ENCODE measurements at places on chromosomes 7 and 10.

DNA sequence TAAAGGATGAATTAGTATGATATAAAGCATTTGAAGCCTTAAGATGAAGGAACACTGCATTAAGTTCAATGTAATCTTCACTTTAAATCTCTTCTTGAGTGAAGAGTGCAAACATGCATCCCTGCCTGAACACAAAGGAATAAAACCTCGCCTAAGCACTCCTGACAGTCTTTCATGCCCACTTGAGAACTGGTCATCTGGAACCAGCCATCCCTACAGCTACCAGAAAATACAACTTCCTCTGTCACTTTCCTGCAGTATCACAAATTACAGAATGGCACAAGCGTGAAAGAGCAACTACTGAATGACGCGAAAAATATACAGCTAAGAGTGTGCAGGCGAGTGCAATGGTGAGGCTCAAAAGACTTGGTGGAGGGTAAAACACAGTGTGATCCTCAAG, 1079.9 kb downstream of the CNTNAP2 start:
- DNase-seq: no peak

- DNase-seq: no peak
These were observed 60.4 kb upstream of the STRIP2 start for GRCh38 chr7:129373651-129374428.

GRCh38 chr7:92835851-92836488, 403 bp downstream of the CDK6 start:
- peak; percentile 42 for DNase-seq

DNA sequence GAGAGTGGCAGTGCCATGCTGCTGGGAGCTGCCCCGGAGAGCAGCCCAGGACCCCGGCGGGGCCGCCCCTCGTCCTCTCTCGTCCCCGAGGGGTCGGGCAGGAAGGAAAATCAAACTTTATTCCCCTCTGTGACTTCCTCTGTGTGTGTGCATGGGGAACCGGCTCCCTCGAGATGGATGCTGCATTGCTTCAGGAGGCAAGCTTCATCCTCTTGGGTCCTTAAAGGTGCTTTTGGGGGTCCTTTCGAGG, 726 bp downstream of the MCU start:
- peak; percentile 29 for DNase-seq

DNA sequence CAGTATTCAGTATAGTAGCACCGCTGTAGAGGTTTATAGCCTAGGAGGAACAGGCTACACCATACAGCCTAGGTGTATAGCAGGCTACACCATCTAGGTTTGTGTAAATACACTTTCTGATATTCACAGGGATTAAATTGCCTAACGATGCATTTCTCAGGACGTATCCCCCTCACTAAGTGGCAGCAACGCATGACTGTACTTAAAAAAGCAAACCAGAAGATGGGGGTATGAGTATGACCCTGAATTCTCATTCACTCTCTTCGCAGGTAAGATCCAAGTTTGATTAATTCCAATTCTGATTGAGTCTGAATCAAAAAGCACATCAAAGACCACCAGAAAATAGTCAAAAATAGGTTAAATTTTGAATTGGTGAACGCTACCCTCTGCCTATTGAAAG, 972 bp downstream of the ORC5 start:
- no peak for DNase-seq

DNA sequence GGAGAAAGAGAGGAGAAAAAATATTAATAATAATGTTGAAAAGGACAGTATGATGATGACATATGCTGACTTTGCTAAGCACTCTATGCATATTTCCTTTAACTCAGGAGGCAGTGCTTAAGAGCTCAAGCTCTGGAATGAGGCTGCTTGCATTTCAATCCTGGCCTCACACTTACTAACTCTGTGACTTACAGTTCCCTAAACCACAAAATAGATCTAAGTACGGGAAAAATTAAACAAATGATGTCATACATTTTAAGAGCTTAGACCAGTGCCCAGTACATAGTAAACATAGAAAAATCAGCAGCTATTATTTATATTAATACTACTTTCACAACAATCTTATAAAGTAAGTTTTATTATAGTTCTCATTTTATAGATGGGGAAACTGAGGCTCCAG, 61.3 kb downstream of the GFRA1 start:
- no peak for DNase-seq

GRCh38 chr7:16989811-16990413, 108.1 kb upstream of the AGR3 start:
- DNase-seq: no peak
